ENCODE measurements at places on chromosomes 1 and 21.

DNA sequence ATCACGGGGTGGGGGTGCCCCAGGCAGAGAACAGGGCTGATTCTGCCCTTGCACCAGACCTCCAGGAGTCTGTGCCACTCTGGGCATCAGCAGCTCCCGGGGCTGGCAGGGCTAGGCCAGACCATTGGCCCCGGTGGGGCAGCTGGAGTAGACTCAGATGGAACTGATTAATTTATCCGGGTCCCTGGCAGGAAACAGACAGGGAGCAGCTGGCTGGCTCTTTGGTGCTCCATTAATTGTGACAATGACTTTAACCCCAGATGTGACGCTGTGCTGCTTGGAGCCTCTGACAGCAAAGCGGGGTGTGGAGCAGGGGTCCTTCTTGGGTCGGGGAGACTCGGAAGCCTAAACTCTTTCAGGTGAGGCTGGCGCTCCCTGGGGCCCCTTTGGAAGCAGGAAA is 9.5 kb downstream of the EPHA8 start:
- DNase-seq: no peak

DNA sequence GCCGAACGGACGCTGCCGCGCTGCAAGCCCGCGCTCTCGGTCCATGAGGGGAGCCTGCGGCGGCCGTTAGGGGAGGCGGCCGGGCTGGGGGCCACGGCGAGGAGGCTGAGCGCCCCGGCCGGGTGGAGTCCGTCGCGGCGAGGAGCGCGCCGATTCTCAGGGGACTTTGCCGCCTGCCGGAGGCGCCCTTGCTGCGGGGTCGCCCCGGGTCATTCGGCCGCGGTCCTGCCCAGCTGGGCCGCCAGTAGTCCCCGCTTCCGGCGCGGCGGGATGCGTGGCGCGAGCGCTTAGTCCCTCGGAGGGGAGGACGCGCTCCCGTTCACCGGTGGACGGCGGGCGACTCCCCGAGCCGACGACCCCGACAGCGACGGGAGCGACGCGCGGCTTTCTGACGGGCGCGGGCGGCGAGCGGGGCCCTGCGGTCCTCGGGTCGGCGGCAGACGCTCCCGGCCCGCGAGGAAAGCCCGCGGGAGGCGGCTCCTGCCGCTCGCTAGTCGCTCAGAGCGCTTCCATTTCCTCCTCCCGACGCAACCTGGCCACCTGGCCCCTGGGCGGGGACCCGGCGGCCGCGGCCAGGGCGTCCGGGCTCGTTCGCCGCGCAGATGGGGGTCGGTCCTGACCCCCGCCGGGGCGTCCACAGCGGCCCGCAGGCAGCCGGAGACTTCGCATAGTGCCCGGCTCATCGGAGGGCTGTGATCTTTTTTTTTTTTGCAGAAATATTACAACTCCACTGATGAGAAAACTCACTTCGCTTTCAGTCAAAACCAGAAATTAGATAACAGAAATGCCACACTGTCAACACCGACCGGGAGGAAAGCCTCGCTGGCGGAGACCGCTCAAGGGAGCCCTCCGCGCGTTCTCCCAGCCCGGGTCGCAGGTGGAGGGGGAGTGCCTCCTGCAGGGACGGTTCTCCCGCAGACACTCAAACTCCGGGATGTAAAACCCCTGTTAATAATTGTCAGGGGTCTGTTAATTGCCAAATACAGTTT is 641 bp upstream of the ZBTB21 start:
- no peak for DNase-seq

DNA sequence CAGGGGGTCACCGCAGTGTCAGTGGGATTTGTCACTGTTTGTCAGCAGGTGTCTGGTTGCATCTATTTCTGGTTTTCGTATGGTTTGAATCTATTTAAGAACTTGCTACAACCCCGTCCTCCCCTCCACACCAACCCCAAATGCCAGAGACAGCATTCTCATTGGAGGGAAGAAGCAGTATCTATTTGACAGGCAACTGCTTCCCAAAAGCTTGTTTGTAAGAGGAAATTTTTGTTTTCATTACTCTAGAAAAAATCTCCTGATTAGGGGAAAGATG is 54.4 kb downstream of the NR5A2 start:
- DNase-seq: no peak

- DNase-seq: no peak
Observed at GRCh38 chr1:205001162-205001561, 41.9 kb upstream of the CNTN2 start.

GRCh38 chr1:68271596-68271995 is 39.3 kb upstream of the WLS start:
- no peak for DNase-seq
